Stimulated activated CD4-positive, alpha-beta T cell treated with anti-CD3 and anti-CD28 coated beads, Interleukin-15, amount 100 ng/mL, for 1 hour (primary cell): ENCODE measurements at places on chromosomes 1 and 21.

- DNase-seq = no peak
These were observed 136.8 kb downstream of the NTPCR start for GRCh38 chr1:233086961-233087881.

DNA sequence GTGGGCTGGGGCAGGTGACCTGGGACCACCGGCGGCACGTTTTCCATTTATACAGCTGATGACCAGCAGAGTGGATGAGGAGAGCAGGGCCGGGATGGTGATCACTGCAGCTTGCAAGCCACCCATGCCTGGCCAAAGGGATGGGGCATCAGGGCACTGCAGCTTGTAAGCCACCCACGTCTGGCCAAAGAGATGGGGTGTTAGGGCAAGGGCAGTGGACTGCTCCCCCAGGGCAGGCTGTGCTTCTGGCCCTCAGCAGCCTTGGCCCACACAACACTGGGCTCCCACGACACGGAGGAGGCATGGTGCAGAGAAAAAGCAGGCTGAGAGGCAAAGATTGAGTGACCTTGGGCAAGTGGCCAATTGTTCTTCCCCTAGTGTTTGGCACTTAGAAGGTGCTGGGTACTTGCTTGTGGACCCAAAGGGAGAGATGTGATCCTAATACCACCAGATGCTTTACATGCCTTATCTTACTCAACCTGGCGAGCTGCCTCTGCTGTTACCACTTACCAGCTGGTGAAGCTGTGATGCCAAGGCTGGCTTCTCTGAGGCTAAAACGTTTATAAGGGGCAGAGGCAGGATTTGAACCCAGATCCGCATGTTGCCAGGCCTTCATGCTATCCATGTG lies 48.3 kb downstream of the TRIM62 start:
- DNase-seq = no peak

GRCh38 chr1:39105841-39106765 lies 80.0 kb downstream of the NDUFS5 start:
- DNase-seq = no peak

DNA sequence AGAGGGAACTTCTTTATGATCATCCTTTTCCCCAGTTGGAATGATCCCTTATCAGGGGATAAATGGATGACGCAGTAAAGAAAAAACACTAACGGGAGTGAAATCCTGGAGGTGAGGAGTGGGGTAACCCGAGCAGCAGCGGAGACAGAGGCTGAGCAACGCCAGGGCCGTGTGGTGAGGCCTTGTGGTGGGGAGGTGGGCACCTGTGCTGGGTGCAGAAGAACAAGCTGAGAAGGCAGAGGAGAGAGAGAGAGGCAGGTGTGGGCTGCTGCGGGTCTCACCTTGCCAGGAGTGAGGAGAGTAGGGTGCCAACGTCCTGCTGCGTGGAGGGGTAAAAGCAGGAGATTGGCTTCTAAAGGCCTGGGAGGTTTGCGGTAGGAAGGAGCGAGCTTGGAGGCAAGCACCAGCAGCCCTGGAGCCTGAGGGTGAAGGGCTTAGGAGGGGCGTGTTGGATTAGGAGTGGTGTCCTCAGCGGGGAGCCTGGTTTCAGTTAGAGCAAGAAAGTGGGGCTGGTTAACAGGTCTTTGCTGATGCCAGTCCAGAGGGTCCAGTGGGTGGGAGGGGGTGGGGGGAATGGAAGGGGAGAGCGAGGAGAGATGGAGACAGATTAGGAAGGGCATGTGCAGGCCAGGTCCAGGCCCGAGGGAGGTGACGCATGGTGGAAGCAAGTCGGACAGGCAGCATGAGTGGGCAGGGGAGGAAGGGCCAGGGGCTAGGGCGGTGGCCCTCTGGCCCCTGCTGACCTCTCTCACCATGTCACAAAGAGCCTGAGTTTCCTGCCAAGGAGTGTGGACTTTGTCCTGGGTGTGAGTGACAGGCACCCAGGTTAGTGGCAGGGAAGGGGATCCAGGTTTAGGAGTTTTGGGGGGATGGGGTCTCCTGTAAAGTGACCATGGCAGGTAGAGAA lies 36.7 kb upstream of the LHX4 start:
- no peak for DNase-seq

DNA sequence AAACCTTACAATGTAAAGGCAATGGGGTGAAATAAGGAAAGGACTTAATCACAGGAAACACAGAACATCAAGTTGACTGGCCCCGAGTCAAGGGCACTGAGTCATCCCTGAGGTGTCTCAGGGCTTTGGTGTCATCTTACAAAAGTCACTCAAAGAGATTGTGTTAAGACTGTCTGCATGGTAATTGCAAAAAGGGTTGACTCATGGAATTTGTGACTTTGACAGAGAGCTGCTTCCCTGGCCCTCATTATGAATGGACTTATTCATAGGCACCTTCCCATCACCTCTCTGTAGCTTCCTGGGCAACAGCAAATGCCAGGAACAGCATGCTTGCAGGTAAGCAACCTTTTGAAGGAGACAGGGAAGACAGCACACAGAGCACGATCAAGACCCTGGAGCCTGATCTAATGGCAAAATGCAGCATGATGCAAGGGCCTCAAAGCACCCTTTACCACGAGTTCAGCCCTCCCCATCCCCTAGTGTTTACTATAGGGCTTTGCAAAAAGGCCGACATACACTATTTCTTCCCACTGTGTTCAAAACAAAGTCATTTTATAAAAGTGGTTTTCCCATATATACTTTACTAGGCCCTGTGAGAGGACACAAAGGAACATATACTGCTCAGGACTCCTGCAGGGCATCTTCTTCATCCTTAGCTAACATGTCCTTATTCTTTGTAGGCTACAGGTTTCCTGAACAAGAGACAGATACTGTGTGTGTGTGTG lies 17.1 kb downstream of the ZP4 start:
- no peak for DNase-seq
